ENCODE measurements at places on chromosomes 1 and 21. TPM values are rescaled to one million over a fixed set of nuclear protein-coding genes. Genes with fewer than 3 reads are reported as not detected.

Gene SIM2
- 0.86 TPM for total RNA-seq

Gene KRTAP12-2
- total RNA-seq = not detected

Gene KIF14
- total RNA-seq = 0.34 TPM

Gene STRIP1
- total RNA-seq = 60.9 TPM

Gene NUDT4B
- total RNA-seq = 0.71 TPM

Gene ICOSLG
- total RNA-seq = 11.4 TPM

Gene HAO2
- total RNA-seq = not detected

Gene BRDT
- not detected for total RNA-seq

Gene UBQLN4
- 52.8 TPM for total RNA-seq

Gene ERG
- 7.6 TPM for total RNA-seq

Gene C1orf185
- total RNA-seq = not detected

Gene GBP1
- total RNA-seq = 9.4 TPM

Gene ABCA4
- 1.6 TPM for total RNA-seq

Gene EPHA8
- total RNA-seq = 2.6 TPM

Gene PODN
- 5.1 TPM for total RNA-seq

Gene RHD
- total RNA-seq = not detected

Gene CNTN2
- total RNA-seq = 201 TPM

Gene LORICRIN
- 0.42 TPM for total RNA-seq

Gene CACHD1
- 22.0 TPM for total RNA-seq

Gene E2F2
- not detected for total RNA-seq
